Fibroblast of skin of scalp (primary cell): ENCODE measurements at places on chromosomes 12 and 14.

- DNase-seq: no peak
These were observed 146.8 kb downstream of the SLC2A13 start for GRCh38 chr12:39959031-39959430.

DNA sequence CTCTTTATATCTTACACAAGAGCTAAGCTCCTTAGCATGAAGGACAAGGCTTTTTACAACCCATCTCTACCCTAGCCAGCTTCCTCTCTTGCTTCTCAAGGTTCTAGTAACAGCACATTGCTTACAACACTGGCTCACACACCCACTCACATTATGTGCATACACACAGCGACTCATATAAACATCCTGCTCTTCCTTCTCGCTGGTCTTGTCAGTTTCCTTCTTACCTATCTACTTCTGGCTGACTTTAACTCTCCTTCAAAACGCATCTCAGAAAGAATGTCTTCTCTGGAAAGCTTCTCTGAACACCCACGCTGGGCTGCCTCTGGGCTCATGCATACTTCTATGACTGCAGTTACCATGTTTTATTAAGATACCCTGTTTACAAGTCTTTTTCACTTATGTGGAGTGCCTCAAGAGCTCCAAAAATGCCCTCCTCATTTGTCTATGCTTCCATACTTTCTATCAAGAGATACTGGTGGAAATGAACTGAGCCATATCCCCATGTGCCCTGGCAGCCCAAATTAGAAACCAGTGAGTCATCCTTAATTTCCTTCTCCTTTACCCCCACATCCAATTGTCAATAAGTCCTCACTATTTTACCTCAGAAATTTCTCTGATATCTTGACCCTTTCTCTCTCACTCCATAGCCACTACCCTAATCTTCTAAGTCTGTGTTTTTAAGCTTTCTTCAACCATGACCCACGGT lies 126.9 kb upstream of the KRAS start:
- peak; percentile 27 for DNase-seq

- DNase-seq: no peak
These were observed 53.4 kb downstream of the CYP46A1 start for GRCh38 chr14:99737451-99737951.

- DNase-seq: no peak
These were observed 57.8 kb upstream of the FUT8 start for GRCh38 chr14:65354715-65355114.

- DNase-seq: no peak
These were observed 52.2 kb downstream of the KRT80 start for GRCh38 chr12:52139579-52140062.

GRCh38 chr12:7136071-7136470 lies 5.9 kb downstream of the CLSTN3 start:
- no peak for DNase-seq

DNA sequence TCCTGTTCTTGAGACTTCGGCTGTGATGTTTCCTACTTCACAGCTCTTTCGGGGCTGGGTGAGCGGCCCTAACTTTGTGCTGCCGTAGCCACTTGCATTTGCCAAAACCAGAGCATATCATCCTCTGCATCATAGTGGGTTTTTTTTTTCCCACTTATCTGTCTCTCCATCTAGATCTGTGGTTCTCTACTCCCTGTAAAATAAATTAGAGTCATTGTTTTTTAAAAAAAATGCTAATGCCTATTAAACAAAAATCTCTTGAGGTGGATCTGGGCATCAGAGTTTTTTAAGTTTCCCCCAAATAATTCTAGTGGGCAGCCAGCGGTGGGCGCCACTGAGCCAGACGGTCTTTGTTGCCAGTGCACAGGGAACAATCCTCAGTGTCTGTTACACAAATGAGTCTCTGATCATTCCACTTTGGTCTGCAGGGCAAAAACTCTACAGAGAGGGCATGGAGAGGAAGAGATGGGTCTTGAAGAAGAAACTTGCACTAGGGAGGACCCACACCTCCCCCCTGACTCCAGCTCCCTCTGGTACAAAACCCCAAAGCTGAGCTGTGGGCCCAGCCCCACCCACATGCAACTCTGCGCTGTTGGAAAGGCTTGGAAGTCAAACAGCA lies 62.4 kb upstream of the BCL2L14 start:
- DNase-seq: no peak

DNA sequence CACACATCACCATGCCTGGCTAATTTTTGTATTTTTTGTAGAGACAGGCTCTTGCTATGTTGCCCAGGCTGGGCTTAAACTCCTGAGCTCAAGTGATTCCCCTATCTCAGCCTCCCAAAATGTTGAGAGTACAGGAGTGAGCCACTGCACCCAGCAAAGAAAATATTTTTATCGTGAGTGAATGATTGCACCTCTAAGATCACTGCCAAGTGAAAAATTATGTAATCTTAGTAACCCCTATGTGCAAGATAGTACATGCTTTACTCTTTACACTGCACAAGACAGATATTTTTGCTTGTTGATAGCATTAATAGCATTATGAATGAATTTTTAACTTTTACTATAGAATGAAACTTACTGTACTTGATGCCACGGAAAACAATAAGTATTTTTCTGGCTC lies 3.4 kb upstream of the MRPS35 start:
- no peak for DNase-seq

GRCh38 chr14:65922142-65922541 lies 509.6 kb downstream of the FUT8 start:
- DNase-seq: no peak

- peak; percentile 20 for DNase-seq
These were observed 118.4 kb upstream of the EVL start for GRCh38 chr14:99946652-99947489.

DNA sequence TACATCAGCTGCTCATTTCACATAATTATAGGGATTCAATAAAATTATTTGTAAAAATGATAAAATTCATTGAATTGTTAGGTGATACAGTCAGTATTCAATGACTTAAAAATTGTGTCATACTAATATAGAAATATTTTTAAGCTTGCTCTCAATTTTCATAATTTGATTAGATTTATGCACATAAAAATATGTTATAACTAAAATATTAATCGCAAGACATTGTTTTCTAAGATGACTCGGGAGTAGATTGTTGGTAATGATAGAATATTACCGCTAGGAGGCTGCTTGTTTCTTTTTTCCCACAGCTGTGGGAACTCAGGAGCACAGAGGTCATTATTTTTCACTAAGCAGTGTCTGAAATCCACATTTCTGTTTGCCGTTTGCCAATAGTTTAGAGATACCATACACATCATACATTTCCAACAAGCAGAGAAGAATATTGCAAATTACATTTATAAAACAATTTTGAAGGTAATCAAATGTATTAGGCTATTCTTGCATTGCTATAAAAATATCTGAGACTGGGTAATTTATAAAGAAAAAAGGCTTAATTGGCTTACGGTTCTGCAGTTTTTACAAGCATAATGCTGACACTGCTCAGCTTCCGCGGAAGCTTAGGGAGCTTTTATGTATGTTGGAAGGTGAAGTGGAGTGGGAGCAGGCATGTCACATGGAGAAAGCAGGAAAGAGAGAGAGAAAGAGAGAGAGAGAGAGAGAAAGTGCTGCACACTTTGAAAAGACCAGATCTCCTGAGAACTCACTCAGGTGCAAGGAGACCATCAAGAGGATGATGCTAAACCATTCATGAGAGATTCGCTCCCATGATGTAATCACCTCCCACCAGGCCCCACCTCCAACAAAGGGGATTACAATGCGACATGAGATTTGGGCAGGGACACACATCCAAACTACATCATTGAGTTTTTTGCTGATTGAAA lies 9.2 kb downstream of the CD69 start:
- no peak for DNase-seq

GRCh38 chr12:101001669-101002068 lies 207.1 kb downstream of the ANO4 start:
- DNase-seq: no peak

DNA sequence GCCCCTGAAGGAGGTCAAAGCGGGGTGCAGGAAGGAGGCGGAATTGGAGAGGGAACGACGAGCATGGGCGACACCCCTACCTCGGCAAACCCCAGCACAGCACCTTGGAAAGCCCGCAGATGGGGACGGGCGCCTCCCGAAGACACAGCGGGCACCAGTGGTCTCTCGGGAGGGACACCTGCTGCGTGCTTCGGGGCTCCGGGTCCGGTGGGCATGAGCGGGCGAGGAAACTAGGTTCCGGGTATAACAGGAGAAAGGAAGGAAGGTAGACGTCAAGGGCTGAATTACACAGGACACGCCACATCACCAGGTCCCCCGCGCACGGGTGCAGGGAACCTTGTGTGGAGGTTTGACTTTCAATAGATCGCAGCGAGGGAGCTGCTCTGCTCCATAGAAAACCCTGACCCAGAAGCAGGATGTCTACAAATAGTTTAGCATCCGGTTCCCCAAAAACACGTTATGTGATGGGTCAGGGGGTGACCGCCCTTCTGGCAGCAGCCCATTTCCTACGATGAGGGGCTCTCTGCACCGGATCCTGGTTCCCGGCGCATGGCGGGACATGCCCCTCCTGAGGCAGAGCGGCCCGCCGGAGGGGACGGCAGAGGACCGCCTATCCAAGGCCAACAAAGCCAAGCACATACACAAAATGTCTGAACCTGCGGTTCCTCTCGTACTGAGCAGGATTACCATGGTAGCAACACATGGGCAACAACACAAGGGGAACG lies 196.9 kb downstream of the ALG10 start:
- DNase-seq: no peak

DNA sequence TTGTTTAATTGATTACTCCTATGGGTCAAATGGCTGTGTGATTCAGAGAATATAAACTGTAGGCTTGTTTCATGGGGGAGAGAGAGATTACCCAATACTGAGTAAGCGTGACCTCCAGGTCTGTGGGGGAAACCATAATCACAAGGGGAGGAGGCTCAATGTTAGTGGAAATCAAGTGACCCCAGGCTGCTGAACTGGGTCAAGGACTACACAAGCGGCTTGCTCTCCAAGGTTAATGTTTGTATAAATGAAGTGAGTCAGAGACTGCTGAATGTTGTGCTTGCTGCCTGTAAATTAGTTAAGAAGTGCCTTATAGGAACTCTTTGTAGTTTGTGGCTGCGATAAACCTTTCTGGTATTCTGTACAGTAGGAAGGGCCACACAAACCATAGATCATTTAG lies 479.7 kb downstream of the AACS start:
- DNase-seq: no peak

GRCh38 chr14:94008234-94008633 lies 11.1 kb downstream of the CCDC197 start:
- no peak for DNase-seq

- peak; percentile 52 for DNase-seq
These were observed 10.9 kb downstream of the LRTM2 start for GRCh38 chr12:1830981-1831963.
